Activated T-helper 2 cell treated with anti-CD3 and anti-CD28 coated beads, Interferon-gamma antibody, Interleukin-2, Interleukin-4, amounts not matched to agents 10 μg/mL and 5 μg/mL and 100 μg/mL, durations not matched to agents 14 hours and 24 hours and 36 hours (primary cell): ENCODE measurements at places on chromosomes 7 and 10.

- no peak for DNase-seq
Observed at GRCh38 chr7:104973227-104973626, 40.8 kb upstream of the KMT2E start.

GRCh38 chr7:41744161-41744560 lies 41.3 kb upstream of the INHBA start:
- no peak for DNase-seq

DNA sequence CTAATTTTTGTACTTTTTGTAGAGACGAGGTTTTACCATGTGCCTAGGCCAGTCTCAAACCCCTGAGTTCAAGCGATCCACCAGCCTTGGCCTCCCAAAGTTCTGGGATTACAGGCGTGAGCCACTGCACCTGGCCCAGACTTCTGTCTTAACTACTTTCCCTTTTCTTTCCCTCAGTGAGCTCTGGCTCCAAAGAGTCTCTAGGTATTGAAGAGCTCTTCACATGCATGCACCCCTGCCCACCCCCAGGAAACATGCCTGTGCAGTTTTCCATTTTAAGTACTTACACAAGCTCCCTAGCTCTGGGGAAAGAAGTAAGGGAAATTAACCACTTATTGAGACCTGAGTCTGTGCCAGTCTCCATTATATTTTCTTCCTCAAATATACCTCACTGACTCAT lies 2.0 kb downstream of the MYOZ1 start:
- no peak for DNase-seq

GRCh38 chr10:107141524-107142061 lies 22.9 kb downstream of the SORCS1 start:
- no peak for DNase-seq

DNA sequence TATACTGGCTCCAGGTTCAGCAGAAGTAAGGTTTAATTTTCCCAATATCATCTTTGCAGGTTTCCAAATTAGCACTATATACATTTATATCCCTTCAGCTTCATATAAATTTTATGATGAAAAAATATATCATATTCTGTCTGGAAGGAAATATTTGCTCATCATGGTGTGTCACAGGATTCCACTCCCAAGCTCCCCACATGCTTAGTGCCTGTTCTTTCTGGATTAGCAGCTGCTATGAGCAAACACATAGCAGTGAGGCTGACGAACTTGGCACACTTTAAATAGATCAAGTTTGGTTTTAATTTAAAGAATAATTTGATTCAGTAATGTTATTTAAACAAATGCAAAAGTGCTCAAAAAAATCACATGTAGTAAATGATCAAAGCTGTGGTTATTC lies 251.9 kb downstream of the AGMO start:
- no peak for DNase-seq

DNA sequence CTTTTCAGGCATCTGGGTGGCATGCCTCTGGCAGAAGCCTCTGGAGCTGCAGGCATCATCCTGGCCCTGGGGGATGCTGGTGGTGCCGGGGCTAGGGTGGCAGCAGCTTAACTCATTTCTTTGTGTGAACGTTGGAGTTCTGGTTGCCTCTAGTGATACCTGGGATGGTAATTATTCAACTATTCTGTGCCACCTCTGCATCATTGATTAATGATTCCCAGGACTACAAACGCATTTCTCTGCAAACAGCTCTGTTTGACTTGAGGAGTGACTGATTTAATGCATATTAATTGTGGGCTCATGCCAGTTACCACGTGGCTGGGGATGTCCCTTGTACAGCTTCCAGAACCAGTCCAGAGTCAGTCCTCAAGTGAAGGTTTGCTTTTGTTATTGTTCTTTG lies 55.9 kb downstream of the LRRC18 start:
- DNase-seq: no peak

- no peak for DNase-seq
Observed at GRCh38 chr7:131244259-131244852, 83.3 kb upstream of the MKLN1 start.

DNA sequence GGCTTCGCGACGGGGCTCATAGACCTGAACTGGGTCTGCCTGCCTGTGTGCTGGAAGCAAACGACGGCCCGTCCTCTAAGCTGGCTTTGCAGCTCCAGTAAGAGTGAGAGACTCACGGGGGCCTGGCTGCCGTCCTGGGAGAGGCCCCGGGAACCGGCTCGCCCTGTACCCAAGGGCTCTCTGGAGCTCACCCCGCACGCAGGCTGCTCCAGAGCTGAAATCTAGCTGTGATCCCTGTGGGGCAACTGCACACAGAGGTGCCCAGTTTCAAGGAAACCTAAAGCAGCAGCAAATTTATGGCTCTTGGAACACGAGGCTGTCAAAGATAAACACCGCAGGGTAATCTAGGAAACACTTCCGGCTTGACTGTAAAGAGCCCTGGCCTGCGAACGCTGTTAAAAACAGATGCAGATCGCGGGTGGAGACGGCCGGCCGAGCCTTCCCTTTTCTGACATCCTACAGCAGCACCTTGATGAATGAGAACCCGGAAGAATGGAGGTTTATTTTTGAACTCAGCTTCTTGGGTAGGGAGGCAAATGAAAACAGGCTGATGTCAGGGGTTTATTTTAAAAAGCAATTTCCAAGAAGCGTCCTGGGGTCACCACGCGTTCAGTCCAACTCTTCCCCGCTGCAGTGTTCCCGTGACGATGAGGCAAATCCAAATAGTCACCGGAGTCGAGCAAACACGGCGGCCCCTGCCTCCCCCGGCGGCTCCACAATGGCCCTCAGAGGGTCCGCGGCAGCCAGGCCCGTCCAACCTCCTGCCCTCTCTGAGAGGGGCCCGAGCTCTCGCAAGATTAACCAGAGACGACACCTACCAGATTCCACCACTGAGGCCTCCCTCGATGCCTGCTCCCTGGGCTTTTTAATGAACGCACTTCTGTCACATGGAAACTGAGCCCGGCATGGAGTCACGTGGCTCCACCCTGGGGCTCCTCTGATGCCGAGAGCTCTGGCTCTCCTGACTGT lies 29.6 kb downstream of the AMZ1 start:
- no peak for DNase-seq

DNA sequence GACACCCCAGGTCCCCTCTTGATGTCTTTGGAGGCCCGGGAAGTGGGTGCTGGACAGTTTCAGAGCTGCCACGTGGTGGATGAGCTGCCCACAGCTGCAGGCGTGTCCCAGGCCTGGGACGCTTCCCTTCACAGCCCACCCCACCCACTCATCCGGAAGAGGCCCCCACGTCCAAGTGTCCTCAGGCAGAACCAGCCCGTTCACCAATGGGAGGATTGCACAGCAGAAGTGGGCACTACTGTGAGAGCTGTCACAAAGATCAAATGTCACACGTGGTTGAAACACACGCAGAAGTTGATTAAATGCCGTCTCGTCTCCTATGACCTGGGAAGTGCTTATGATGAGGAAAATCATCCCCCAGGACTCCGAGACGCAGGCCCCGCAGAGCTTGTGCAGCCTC lies 52.9 kb downstream of the STK32C start:
- no peak for DNase-seq

DNA sequence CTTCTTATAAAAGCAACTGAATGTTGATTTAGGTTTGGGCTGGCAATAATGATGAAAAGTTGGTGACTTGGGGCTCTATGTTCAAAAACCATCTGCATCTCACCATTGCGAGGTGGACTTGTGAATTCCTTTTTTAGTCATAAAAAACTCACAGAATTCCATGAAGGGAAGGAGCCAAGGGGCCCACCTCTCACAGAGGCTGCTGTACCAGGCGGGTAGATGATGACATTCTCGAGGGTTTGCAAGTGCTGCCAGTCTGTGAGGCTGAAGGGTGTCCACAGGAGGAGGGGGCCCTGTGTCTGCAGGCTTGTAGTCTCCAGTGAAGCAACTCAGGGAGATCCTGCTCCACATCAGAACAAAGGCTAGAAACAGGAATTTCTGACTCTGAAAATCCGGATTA lies 195.5 kb upstream of the ZNF32 start:
- DNase-seq: no peak

GRCh38 chr7:98409843-98410242 lies 9.0 kb upstream of the BAIAP2L1 start:
- DNase-seq: no peak

DNA sequence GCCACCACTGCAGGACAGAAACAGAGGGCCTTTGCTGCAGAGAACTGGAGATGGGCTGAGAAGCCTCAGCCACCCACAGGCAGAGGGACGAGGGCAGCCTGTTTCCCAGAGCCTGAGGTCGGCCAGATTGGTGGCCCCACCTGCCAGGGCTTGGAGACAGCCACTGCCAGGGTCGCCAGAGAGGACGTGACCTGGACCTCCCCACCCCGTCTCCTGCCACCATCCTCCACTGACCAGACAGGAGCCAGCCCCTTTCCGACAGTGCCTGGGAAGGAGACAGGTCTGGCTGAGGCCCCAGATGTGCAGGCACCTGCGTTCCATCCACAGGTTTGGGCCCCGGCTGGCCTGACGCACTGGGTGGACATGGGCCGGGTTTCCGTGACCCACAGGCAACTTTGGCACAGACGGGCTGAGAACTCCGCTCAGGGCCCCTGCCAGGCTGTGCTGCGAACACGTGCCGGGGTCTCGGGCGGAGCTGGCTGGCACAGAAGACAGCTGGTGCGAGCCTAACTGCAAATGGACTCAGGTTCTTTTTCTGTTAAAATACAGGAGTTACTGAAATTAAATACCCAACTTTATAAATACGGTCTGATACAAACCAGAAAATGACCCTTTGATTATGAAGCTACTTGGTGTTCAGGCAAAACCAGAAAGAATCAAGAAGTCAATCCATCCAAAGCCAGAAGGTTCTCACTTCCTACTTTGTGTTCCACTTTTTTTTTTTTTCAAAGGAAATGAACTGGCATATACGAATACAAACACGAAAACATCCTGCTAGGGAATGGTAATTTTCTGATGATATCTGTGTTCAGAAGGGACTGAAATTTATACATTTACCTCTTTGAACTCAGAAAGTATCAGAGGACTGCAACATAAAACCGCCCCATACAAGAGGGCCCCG lies 6.9 kb downstream of the COX19 start:
- no peak for DNase-seq

DNA sequence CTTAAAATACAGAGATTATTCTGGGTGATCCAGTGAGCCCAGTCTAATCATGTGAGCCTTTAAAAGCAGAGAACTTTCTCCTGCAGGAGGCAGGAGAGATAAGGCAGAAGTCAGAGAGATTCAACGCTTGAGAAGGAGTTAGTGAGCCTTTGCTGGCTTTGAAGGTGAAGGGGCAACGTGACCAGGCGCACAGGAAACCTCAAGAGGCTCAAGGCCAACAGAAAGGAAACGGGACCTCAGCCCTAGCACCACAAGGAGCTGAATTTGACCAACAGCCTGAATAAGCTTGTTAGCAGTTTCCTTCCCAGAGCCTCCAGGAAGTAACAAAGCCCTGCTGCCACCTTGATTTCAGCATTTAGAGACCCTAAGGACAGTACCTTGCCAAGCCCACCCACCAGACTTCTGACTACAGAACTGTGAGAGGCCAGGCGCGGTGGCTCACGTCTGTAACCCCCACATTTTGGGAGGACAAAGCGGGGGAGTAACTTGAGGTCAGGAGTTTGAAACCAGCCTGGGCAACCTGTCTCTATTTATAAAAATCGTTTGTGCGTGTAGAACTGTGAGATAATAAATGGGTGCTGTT lies 87.3 kb upstream of the KAT6B start:
- peak; percentile 28 for DNase-seq

GRCh38 chr10:110065269-110065668 lies 57.5 kb downstream of the ADD3 start:
- no peak for DNase-seq

DNA sequence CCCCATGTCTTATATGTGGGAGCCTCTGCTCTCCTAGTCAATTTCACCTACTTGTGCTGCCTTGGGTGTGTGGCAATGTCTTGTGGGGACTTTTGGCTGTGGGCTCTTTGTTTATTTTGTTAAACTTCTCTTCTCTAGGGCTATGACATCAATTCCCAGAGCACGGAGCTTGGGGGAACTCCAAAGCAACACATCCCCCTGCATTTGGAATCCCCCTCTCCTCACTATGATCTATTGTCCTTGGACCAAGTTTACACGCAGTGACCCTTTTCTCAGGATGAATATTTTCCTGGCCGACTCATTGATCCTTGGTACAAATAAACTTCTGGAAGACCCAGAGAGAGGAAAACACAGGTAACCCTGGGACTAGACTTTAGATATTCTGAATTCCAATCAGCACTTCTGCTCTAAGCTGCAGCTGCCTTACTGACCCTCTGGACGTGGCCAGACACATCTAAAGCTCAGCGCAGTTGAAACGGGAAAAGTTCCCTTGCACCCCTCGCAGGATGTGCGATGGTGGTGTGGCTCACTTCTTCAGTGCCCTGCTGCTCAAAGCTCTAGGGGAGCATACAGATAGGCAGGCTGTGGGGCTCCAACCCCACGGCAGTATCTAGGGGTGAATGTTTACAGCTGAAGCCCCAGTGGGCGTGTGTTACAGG lies 110.8 kb downstream of the TMEM178B start:
- no peak for DNase-seq

DNA sequence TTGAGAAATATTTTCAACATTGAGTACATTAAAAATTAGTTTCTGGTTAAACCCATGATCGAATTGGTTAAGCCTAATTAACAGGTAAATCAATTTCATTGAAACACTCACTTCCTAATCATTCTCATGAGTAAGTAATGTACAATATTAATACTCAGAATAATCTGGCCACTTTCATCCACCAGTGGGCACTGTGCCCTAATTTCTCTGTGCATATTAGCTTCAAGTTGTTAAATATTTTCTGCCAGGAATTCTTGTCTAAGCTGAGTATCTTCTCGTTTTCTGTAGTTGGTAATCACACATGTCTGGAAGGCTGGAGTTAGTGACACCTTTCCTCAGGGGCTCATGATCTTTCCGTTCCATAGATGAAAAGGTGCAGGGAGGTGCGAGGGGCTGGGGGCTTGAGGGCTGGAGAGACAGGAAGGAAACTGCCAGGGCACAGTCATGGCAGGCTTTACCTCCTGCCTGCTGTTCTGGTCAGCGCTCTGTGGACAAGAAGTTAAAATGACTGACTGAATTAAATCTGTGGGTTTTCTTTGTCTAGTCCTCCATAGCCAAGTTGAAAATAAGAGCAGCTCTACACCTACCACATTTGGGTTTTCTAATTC lies 71.9 kb downstream of the WIPF3 start:
- no peak for DNase-seq

- no peak for DNase-seq
Observed at GRCh38 chr10:49585387-49585786, 24.7 kb upstream of the SLC18A3 start.
